AG04449 (cell line): ENCODE measurements at places on chromosomes 5 and 9.

DNA sequence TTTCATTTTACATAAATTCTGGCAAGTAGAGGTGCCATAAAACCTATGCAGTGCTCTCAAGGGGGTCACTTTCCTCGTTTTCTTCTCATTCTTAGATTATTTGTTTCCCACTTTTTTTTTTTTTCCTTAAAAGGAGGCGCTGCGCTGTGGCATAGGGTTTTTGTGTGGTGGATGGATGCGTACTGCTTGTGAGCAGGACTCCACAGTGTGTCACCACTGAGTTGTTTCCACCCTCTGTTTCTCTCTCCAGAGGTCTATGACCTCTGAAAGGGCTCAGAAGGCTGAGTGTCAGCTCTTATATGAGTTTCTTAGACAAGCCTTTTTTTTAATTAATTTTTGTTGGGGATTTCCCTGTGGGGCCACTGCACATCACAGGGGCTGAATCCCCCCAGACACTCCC, 13.6 kb upstream of the CLTB start:
- no peak for DNase-seq

- peak; percentile 29 for DNase-seq
Measured at GRCh38 chr9:116737152-116737546, 50.0 kb downstream of the TRIM32 start.

DNA sequence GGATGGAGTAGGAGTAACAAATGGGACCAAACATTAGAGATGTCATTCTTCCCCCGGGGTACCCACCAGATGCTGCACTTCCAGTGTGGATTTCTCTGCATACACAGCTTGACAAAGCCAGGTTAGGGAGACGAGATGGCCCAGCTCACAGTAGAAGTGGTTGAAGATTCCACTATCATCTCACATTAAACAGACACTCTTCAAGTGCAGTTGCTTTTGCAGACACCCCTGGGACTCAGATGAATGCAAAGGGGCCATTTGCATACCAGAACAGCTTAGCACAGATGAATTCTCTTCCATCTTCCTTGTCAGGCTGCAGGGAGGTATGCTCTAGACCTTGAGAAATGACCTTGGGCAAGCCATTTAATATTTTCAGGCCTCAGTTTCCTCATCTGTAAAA, 12.6 kb upstream of the C5orf58 start:
- DNase-seq, result no peak

DNA sequence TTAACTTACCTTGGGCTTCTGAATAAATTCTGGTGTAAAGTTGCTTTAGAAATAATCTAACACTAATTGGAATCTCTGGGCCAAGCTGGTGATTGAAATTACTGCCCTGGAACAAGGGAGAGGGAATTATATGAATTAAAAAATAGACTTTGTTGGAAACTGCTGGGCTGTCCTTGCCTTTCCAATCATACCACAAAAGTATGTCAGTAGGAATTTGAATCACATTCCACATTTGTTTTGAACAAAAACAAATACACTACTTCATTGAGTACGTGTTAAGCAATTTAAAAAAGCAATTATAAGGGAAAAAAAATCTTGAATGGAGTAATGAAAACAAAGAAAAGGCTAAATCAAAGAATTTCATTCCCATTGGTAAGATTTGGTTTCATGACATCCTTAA, 102.5 kb upstream of the SREK1 start:
- no peak for DNase-seq

DNA sequence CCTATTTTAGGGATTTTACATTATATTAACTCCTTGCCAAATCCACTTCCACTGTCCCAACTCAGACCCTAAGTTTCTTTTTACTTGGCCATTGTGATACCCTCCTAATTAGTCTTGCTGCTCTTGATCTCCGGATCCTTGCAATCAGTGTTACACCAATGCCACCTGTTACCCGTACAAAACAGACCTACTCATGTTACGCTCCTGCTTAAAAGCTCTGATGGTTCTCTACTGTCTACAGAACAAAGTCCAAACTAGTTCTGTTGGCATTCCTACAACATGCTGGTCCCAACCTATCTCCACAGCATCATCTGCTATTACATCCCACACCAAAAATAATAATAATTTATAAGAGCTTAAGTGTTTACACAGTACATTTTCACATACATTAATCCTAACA, 9.8 kb downstream of the ECPAS start:
- no peak for DNase-seq
